ENCODE measurements at places on chromosomes 12 and 14.

GRCh38 chr14:58574623-58575022 lies 63.1 kb upstream of the DACT1 start:
- no peak for DNase-seq

- DNase-seq, result no peak
These were observed 475.5 kb downstream of the AACS start for GRCh38 chr12:125540580-125541204.

DNA sequence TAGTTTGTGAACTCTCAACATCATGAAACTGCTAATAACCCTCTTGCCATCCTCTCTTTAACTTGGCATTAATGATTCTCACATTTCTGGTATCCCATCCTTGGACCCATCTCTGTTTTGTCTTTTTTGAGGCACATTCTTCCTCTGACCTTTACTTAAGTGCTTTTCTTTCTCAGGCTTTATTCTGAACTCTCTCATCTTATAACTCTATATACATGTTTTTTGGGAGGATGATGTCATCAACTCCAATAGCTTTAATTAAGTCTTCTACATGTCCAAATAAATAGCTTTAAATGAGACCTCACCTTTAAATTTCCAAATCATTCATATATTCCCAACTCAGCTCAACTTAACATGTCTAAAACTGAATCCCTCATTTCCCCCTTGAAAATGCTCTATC lies 88.4 kb downstream of the PPFIA2 start:
- no peak for DNase-seq

DNA sequence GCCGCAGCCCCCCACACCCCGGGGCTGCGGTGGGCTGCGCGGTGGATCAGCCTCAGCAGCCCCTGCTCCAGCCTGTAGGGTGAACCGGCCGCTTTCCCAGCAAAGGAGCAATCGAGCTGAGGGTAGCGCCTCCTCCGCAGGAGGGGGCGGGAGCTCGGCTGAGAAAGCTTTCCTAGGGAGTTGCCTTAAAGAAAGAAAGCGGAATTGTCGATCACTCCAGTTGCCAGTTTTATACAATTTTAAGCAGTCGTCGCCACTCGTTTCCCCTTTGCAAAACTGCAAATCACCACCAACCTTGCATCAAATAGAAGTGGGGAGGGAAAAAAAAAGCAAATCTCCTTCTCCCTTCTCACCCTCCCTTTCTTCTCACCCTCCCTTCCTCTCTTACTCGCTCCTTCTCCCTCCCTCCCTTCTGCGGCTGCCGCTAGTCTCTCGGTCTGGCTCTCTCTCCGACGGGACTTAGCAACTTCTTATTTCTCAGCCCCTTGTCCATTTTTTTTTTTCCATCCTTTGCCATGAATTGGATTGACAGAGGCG lies at the start of gene PDE3A:
TSS of gene PDE3A (plus strand) at position 424 of the 537 bp plus-strand sequence. CDS start 748 bp downstream, outside the sequence.
- no peak for DNase-seq

DNA sequence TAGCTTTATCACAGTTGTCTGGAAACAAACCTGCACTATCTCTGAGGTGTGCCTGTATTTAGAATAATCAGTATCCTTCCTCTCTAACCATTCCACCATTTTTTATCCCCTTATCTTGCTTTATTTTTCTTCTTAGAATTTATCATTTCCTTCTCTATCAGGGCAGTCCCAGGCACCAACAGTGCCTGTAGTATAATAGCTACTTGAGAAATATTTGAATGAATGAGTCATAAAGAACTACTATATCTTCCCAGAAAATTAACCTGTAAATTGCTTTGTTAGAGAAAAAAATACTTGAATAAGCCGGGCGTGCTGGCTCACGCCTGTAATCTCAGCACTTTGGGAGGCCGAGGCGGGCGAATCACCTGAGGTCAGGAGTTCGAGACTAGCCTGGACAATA lies 21.2 kb upstream of the FOXJ2 start:
- DNase-seq, result no peak

GRCh38 chr12:132191715-132192553 lies 47.7 kb downstream of the NOC4L start:
- DNase-seq, result no peak

DNA sequence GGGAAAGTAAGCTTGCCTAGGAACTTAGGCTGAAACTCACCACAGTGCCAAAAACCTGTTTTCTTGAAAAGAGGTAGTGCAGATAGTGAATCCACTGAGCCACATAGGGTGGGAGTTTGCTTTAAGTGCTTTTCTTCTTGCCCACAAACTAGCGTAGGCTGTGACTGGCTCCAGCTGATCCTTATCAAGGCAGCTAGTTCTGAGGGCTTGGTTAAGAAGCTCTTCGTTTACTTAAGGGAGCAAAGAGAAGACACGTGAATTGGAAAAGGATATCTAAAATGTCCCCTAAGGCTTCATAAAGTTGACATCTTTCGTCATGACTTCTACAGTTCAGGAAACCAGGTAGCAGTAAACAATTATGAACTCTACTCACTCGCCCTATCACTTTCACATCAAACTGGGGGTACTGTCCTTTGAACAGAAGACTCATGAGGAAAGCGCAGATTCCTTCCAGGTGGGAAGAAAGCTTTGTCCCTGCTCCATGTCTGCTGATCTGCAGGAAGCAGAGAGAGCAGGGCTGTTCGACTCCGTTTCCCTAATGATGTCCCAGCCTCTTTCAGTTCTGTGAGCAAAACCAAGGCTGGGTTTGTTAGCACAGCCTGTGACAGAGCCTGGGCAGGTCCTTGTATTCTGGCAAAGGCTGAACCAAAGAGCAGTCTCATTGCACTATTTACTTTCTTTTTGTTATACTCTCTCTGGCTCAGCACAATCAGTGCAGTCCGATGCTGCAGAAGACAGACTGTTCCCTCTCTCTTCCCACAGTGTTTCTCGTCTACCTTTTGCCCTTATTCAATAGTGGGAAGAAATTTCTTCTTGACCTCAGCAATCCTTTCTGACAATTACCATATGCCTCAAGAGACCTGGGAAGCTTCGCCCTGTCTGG lies 93.5 kb upstream of the ETV6 start:
- no peak for DNase-seq

GRCh38 chr12:33116284-33116683 lies 219.7 kb upstream of the PKP2 start:
- DNase-seq, result no peak

- peak; percentile 6 for DNase-seq
These were observed at the start of gene IKZF4 for GRCh38 chr12:56020423-56021184. TSS of gene IKZF4 (plus strand) at chr12:56021043. CDS start at chr12:56021494, 451 bp downstream.

GRCh38 chr12:92828565-92828964 lies 100.5 kb downstream of the EEA1 start:
- DNase-seq, result no peak

DNA sequence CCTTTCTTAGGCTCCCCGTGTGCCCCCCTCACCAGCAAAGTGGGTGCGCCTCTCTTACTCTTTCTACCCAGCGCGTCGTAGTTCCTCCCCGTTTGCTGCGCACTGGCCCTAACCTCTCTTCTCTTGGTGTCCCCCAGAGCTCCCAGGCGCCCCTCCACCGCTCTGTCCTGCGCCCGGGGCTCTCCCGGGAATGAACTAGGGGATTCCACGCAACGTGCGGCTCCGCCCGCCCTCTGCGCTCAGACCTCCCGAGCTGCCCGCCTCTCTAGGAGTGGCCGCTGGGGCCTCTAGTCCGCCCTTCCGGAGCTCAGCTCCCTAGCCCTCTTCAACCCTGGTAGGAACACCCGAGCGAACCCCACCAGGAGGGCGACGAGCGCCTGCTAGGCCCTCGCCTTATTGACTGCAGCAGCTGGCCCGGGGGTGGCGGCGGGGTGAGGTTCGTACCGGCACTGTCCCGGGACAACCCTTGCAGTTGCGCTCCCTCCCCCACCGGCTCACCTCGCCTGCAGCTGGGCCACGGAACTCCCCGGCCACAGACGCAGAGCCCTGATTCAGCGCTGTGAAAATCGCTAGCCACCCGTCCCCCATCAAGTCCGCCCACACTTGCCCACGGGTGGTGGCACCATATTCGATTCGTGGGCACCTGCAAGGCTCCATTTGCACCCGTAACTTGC lies 1.3 kb downstream of the TMEM233 start:
- no peak for DNase-seq

GRCh38 chr12:7004287-7004803 lies 13.9 kb downstream of the LPCAT3 start:
- no peak for DNase-seq

DNA sequence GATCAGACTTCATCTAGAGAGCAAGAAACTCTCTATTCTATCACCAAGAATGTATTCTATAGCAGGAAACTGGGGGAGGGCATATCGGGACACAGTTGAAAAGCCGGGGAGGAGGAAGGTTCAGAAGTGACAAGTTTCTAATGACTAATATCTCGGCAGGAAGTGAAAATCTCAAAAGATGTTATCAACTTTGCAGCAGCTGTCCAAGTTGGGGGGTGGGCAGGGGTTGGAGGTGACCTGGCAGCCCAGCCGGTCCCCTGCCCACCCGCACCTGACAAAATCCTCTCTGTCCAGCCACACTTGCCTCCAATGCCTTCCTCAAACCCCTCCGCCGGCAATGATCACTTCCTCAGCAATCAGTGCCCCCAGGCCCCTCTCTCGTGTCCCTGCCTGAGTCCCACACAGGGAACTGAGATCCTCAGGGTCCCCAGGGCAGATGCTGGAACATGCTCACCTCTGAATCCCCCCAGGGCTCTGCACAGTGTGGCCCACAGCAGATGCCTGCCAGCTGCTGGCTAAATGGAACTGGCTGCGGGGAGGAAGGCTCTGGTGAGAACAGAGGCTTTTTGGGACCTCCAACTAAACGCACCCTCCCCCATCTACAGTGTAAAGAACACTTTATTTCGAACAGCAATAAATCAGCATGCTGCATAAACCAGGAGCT lies 43.9 kb downstream of the CCDC88C start:
- no peak for DNase-seq

DNA sequence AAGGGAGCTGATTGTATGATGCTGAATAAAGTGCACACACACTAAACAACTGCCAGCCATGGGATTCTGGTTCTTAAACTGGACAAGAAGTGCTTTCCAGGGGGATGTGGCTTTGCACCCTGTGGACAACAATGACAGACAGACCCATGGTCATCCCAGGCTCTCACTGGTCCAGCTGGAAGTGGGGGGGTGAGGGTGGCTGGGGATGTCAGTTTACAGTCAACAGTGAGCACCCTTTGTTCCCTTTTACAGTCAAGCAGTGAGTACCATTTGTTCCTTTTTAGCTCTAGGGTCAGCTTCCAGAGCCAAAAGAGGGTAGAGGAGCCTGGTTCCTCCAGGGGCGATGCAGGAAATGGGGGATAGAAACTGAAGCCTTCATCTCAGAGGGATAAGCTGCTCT lies 100.7 kb downstream of the SMOC1 start:
- DNase-seq, result no peak

GRCh38 chr12:128791395-128792322 lies 32.1 kb downstream of the SLC15A4 start:
- no peak for DNase-seq

DNA sequence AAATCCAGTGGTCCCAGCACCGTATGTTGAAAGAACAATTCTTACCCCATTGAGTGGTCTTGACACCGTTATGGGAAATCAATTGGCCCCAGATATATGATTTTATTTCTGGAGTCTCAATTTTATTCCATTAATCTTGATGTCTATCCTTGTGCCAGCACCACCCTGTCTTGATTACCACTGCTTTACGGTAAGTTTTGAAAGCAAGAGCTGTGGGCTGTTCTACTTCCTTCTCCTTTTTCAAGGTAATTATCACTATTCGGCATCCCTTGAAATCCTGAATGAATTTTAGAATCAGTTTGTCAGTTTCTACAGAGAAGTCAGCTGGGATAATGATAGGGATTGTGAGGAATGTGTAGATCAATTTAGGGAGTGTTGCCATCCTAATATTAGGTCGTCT lies 160.8 kb upstream of the SFSWAP start:
- no peak for DNase-seq

GRCh38 chr14:23481362-23481970 lies 12.0 kb downstream of the NGDN start:
- no peak for DNase-seq

- no peak for DNase-seq
These were observed 286.4 kb downstream of the PCNX1 start for GRCh38 chr14:71193663-71194062.

- DNase-seq, result no peak
These were observed 84.5 kb upstream of the AMN1 start for GRCh38 chr12:31813305-31813704.

DNA sequence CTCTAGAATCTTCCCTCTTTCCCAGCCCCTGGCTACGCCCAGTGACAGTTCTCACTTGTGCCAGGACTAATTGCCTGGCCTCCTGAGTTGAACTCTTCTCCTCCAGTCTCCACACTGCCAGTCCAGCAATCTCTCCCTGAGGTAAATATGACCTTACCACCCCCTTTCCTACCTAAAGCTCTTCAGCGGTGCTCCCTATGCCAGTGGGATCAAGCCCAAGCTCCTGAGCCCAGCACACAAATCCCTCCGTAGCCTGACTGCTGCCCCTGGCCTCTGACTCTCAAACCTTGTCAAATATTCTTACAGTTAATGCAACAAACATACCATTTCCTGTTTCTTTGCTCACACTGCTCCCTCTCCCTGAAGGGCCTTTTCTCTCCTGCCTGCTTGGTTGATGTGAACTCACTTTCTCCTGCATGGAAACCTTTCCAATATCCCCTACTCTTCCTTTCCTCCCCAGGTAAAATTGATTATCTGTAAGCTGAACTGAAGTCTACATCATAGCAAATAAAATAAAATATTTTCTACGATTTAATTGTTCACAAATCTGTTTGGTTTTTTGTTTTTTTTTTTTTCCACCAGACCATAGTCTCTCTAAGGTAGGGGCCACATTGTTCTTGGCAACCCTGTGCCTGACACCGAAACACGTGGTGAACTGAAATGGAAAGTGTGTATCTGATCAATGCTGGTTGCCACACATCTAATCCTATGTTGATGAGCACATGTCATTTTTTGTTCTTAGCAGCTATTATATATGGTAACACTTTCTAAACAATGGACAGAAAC lies 147.5 kb downstream of the SLC38A6 start:
- no peak for DNase-seq

- DNase-seq, result no peak
These were observed 131.8 kb downstream of the NPAS3 start for GRCh38 chr14:33070475-33070874.

DNA sequence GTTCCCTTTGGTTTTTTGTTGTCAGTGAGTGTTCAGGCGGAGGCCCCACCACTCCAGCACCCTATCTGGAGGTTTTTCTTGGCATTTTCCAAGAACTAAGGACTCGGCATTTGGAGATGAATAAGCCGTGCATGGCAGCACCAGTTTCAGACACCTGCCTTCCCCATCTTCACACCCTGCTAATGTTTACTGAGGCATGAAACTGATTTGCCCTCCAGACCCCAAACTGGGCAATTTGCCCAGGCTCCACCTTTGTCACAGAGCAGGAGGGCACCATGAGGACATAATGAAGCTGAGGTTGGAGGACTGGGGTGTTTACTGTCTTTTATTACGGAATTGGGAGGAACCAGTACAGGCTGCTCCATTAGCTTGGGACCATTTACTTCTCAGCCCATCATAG lies 113.4 kb downstream of the LGMN start:
- no peak for DNase-seq

Data from KG1 (cell line).